ENCODE measurements at places on chromosomes 6 and 20.
A peak's percentile ranks its signal among the peaks of the same experiment; 100 is the strongest.

DNA sequence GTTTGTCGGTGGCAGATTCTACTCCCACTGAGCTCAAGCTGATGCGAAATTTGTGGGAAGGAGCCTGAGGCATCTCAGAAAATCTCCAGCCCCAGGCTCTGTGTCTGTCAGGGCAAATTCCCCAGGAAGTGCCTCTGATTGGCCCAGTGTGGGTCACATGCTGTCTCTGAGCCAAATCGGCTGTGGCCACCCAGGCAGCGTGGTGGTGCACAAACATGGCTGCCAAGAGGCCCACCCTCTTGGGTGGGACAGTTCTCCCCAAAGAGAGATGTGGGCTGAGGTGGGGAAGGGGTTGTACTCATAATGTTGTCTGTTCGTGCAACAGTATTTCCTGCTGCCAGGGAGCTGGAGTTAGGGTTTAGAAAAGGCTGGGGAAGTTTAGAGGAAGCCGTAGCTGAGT is 130.6 kb downstream of the BMP7 start:
- no peak for DNase-seq

DNA sequence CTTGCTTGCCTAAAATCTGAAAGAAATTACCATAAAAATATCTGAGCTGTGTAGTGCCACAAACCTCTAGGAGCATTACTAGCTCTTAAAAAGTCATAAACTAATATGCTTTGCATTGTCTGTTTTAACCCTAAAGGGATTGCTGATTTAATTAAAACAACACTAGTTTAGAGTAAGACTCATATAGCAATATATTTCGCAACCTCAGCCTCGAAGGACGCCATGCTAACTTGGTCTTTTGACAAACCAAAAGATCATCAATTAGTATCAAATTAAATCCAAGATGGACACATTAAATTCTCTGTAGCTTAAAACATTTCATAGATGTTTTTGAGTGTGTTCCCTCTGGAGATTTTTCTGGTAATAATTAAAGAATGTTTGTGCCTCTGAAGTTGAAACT is 74.8 kb upstream of the KCNQ5 start:
- DNase-seq = no peak

GRCh38 chr6:123841067-123841896 is 37.6 kb downstream of the NKAIN2 start:
- peak; percentile 29 for DNase-seq

- DNase-seq = no peak
Observed at GRCh38 chr20:44730441-44730840, 15.2 kb upstream of the KCNK15 start.

GRCh38 chr6:18216411-18216810 is 47.9 kb downstream of the DEK start:
- DNase-seq = no peak

DNA sequence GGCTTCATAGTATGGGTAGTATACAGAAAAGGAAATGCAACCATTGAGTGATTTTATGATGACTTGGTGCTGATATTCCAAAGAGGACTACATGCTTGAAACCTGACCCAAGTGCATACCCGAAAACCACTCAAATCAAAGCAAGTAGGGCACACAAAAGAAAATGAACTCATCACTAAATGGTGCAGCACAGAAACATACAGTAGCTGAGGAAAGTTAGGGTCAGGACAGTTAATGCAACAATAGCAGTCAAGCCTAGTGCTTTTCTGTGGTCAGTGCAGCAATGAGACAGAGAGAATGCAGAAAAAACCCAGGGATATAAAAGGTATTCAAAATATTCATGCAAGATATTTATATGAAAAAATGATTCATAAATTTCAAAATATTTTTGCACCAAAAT is 711.1 kb downstream of the EPHA7 start:
- DNase-seq = no peak

- no peak for DNase-seq
Observed at GRCh38 chr6:51350308-51350904, 531.7 kb downstream of the TFAP2B start.

DNA sequence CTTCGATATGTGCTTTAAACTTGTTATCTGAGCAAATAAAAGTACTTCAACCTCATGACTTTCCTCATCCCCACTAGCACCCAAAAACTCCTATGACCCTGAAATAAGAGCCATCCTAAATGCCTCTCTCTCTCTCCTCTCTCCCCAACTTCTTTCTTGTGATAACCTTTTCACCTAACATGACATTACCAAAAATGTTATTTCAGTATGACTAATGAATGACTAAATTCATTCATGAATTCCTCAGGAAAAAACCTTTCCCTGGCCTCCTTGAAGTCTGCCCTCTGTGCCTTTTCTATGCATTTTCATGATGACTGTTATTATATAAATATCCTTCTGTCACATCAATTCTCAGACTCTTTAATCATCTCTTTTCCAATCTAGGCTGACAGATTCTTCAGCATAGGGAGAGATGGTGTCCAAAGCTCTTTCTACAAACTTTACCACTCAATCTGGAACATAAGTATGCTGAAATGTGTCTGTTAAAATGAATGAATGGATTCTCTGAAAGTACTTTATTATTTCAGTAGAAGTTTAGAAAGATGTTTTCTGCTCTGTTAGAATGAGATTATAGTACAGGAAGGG is 114.3 kb upstream of the GGTLC1 start:
- DNase-seq = no peak

DNA sequence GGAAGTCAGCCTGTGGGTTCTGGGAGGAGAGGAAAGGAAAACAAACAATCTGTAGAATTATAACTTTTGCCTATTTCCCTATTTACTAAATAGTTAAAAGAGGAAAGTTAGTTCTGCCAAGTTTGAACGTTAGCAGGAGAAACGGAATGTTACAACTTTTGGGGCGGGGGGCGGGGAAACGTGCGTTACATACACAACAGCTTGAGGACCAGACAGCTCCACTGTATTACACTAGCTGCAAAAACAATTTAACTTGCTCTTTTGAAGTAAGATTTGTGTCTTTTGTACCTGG is 498 bp upstream of the PRDM1 start:
- DNase-seq = no peak

GRCh38 chr6:87075168-87075567 is 19.7 kb downstream of the CGA start:
- no peak for DNase-seq

DNA sequence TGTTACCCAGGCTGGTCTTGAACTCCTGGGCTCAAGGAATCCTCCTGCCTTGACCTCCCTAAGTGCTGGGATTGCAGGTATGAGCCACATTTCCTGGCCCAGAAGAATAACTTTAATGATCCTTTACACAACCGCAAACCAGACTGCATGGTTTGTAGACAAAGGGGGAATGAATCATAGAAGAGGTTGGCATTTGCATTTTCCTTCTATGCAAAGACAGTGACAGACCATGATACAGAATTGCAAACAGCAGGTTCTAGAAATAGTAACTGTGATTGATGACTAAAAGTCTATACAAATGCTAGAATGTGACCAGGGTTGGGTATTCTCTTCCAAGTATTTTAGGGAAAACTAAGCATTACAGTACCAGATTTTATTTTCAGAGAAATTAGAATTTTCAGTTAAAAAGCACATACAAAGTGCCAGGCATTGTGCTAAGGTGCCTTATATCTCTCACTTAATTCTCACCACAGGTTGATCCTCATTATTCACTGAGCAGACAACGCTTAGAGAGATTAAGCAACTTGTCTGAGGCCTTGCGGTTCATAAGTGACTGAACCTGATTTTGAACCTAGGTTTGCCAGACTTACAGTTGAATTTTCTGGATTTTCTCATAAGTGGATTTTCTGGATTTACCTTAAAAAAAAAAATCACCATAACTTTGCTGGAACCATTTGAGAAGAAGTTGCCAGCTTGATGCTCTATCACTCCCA is 146.6 kb downstream of the ZFAND3 start:
- DNase-seq = no peak

- DNase-seq = no peak
Observed at GRCh38 chr6:106908386-106908840, 66.1 kb downstream of the CD24 start.

GRCh38 chr20:40646361-40646760 is 42.7 kb downstream of the MAFB start:
- DNase-seq = no peak

DNA sequence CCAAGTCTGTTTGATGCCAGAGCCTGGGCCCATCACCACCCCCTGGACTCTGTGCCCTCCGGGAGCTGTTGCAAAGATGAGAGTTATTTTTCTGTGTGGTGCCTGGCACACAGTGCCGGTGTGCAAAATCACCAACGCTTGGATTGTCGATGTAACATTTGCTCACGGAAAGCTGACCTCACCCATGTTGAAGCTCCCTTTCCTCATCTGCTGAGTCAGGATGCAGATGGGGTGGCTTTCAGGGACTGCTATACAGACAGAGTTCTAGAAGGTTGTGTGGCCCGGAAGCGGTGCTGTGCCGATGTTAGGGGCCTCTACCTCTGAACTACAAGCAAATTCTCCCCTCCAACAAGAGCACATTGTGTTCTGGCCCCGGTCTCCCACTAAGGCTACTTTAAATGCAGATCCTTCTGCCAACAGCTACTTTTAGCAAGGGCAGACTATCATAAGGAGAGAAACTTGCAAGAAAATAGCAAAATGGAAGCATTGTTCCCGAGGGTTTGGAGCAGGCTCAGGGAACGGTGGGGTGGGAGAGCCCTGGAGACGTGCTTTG is 34.0 kb downstream of the EYA2 start:
- DNase-seq = no peak

DNA sequence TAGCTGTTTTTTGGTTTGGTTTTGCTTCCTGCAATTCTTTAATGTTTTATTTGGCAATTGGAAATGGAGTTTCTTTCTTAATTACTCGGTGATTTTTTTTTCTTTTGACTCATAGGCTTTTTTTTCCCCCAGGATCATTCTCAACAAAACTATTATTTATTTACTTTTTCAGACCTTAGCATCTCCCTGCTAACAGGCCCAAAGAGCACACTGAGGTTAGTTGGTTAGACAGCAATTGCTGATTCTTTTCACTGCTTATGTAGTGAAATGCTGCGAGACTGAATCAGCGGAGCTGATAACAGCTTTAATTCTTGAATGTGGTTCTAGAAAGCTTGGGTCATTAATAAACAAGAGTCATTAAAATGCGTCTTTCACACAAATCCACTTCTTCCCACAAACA is 79.1 kb upstream of the ZFP64 start:
- no peak for DNase-seq

DNA sequence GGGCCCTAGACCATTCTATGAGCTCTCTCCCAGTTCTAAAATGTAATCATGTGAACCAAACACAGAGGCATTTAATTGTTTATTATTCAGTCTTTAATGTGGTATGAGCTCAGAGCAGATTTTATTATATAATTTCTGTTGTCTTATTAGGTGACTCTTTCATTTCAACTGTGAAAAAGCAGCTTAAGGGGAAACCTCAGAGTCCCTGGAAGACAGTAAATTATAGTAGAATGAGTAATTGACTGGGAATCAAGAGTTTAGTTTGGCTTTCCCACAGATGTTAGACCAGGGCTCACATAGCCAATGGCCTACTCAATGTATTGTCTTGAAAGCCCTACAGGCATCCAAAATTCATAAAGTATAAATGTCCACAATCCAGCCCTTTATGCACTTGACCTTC is 390.4 kb upstream of the SLC35B3 start:
- no peak for DNase-seq

- no peak for DNase-seq
Observed at GRCh38 chr20:49646126-49646525, 67.6 kb downstream of the B4GALT5 start.

GRCh38 chr6:139373154-139373927 is 1.1 kb downstream of the CITED2 start:
- DNase-seq = peak; percentile 22

- DNase-seq = no peak
Observed at GRCh38 chr6:20366082-20366830, 35.4 kb upstream of the E2F3 start.

DNA sequence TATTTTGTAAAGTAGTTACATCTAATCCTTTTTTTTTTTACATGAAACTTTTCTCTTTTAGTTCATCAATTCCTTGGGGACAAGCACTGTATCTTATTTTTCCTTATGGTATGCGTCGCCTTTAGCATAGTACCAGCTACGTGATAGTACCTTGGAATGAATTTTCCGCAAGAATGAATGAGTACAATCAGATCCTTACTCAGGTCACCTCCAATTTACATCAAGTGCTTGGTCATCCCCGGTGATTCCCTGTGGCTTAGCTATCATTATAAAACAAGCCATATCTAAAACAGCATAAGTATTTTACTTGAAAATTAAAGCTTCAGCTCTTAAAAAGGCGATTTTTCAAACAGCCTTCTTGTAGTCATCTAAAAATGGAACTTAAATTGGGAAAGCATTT is 680.4 kb upstream of the MAP3K7 start:
- no peak for DNase-seq

GRCh38 chr6:108741331-108741989 is 106.8 kb upstream of the ARMC2 start:
- no peak for DNase-seq

DNA sequence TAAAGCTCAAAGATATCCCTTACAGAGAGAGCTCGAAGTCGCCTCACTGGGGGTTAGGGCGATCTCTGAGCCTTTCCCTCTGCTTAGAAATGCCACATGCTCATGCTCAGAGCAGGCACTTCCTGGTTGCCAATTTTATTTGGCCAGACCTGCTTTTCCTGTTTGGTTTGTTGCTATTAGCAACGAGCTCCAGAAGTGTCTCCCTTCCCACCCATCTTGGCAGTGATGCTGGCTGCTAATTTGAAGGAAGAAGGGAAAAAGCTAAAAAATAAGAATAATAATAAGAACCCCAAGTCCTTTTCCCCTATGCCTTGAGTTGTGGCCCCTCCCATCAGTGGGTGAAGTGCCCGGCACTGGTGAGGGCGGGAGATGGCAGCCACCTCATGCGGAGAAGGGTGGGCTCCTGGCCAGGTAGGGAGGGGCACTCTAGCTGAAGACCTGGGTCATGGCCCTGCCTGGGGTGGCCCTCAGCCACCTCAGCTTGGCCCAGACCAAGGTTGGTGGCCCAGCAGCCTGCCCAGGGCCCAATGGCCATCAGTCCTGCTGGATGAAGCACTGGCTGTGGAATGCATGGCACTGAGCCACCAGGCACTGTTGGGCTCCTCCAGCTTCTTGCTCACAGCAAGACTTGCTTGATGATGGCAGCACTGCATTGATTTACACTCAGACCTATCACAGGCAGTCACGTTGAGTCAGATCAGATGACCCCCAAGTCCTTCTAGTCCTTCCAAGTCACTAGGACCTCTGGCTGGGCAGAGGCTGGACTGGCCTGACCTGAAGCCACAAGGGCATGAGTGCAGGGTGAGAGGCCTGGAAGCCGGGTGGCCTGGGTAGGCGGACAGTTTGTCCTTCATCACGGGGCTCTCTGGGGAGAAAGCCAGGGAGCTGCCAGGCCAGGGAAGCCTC is 79.0 kb downstream of the SYNJ2 start:
- DNase-seq = no peak
